ENCODE measurements at places on chromosomes 6 and 20.

- no peak for DNase-seq
- H3K4me3 ChIP-seq, result no peak overlapping the region
- H3K36me3 ChIP-seq, result no peaks in the 10 kb centered on the region
Observed at GRCh38 chr6:137240168-137240567, 21.0 kb upstream of the IFNGR1 start.

GRCh38 chr20:59787538-59787890 lies 145.9 kb downstream of the SYCP2 start:
- no peak overlapping the region for H3K4me3 ChIP-seq
- no peak overlapping the region for H3K27ac ChIP-seq
- no peaks in the 10 kb centered on the region for H3K36me3 ChIP-seq
- peaks cover 21% of the 10 kb centered on the region for H3K27me3 ChIP-seq
- DNase-seq, result no peak

DNA sequence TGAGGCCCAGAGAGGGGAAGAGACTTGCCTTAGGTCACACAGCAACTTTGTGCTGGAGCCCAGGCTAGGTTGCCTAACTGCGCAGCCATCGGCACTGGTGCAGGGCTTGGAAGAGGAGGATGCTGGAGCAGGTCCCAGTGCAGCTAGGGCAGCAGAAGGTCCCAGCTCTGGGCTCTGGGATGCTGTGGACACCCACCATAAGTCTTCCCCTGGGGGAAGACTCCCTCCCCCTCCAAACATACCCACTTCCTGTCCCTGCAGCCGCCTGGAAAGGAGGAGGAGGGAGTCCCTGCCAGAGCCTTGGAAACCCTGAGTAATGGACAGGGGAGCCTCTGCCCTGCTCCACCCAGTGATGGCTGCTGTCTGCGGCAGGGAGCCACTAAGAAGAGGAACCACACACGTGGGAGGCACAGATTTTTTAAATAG lies 93.6 kb downstream of the NCR2 start:
- no peaks in the 10 kb centered on the region for H3K36me3 ChIP-seq
- peak overlapping the region; percentile 47 for H3K4me3 ChIP-seq
- no peak for DNase-seq
- H3K27me3 ChIP-seq, result no peaks in the 10 kb centered on the region
- H3K4me1 ChIP-seq, result peaks cover 36% of the 10 kb centered on the region

- no peak overlapping the region for H3K4me3 ChIP-seq
- no peaks in the 10 kb centered on the region for H3K4me1 ChIP-seq
- H3K27ac ChIP-seq, result no peak overlapping the region
- no peaks in the 10 kb centered on the region for H3K27me3 ChIP-seq
Observed at GRCh38 chr6:19632230-19632629, 204.9 kb upstream of the ID4 start.

DNA sequence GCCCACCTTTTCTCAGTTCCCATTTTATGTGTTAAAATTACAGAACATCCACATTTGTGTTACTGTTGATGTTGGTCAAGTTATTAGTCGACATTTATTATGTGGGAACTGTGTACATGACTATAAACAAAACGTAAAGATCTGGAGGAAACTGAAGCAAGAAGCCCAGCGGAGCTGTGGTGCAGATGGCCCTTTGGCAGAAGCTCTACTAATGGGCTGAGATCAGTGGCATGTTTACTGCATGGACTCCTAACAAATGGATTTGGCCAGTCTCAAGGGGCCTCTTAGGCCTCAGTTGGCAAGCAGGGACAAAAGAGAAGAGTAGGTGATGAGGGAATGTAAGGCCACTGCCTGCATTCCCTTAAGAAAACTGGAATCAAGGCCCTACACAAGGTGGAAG lies 282.1 kb upstream of the TCF21 start:
- H3K4me1 ChIP-seq, result peaks cover 7% of the 10 kb centered on the region
- no peaks in the 10 kb centered on the region for H3K27me3 ChIP-seq
- no peak overlapping the region for H3K27ac ChIP-seq
- DNase-seq, result no peak
